HS-27A (cell line): ENCODE measurements at places on chromosomes 5 and 9.

DNA sequence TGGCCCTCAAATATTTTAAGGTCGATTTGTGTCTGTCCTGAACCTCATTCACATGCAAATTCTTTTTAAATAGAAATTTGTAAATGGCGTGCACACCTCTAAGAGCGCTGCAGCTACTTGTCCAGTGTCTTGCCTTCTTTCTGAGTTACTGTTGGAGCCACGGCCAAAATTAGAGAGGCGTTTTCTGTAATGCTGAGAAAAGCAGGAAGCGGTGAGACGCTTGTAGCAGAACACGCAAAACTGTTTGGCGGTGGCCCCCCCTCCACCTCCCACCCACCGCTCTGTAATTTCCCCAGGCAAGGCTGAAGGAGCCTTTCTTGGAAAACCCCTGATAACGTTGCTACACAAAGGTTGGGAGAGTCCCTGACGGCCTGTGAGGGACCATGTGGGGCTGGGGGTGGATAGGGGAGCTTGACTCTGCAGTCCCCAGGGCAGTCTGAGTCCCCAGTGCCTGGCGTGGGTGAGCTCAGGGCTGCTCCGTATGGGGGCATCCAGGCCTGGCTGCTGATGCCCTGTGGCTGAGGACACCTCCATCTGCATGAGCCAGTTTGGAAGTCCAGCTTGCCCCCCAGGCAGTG is 96.5 kb downstream of the GADD45G start:
- no peak for DNase-seq

- DNase-seq, result no peak
Observed at GRCh38 chr5:179769271-179769670, 24.5 kb upstream of the LTC4S start.

DNA sequence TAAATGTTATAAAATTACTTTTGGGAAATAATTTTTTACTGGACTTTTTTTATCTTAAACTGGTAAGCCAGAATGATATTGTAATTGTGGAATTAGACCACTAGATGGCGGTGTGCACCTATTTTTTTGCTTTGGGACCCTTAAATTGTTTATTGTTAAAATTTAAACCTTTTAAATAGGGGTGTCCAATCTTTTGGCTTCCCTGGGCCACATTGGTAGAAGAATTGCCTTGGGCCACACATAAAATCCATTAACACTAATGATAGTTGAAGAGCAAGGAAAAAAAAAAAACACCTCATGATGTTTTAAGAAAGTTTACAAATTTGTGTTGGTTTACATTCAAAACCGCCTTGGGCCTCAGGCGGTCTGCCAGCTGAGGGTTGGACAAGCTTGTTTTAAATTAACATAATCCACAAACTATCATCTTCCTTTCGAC is 28.4 kb upstream of the GADD45G start:
- DNase-seq, result no peak

GRCh38 chr5:37836592-37837413 is 3.0 kb downstream of the GDNF start:
- peak; percentile 60 for DNase-seq

DNA sequence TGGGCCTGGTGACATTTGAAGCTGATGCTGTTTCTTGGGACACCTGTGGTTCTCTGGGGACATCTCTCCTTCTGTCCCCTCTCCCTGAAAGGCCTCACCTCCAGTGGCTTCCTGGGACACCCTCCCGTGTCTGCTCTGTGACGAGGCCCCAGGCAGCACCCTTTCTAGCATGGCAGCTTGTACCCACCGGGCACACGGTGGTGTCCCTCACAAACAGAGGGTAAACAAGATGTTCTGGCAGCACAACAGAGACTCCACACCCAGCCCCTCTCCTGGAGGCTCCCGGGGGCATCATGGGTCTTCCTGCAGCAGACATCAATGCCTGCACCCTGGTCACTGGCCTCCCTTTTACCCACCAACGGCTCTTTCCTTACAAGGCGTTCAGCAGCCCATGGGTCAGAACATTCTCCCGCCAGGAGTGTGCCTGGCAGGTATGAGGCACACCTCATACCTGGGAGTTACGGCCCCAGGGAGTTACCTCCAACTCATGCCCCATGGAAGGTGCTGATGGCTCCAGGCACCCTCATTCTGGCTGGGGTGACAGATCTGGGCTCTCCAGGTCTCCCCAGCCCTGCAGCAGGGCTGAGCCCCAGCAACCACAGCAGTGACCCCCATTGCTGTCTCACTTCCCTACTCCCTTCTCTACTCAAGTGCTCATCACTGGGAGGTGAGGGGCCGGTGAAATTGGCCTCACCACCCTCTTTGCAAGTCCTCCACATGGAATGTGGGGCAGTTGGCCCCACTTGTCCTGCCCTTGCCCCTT is 51.1 kb downstream of the BARX1 start:
- DNase-seq, result no peak

DNA sequence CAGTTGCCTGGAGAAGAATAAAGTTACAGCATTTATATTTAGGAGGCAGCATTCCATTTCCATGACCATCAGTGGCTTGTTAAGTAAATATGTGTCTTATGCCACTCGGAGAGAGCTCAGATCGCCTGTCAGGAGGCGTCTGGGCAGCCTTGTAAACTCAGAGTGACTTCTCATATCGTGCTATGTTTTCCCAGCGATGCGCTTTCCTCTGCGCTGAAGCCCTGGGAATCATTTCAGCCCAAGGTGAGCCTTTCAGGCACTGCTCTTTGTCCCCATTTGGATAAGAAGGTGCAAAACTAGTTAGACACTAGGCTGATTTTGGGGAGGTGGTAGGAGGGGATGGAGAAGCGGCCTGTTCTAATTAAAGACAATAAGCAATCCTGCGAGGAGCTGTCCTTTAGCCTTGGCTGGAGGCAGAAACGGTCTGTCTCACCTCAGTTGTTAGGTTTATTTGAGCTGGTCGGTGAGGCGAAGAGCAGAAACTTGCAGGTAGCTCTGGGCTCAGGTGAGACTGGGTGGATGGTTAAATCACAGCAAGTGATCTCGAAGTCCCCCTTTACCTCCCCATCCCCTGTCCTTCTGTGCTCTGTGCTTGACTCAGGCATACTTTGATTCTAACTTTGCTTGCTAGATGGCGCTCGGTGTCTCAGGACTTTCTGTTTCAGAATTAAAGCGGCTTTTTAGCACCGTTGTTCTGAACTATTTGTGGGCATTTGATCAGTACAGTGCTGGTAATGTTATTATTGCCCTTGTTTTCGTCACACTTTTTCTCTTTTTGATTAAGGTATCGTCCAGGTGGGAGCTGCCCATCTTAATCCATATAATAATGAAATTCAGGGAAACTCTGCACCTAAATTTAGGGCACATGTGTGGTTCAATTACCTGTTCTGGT is 24.6 kb downstream of the NR2F1 start:
- no peak for DNase-seq

DNA sequence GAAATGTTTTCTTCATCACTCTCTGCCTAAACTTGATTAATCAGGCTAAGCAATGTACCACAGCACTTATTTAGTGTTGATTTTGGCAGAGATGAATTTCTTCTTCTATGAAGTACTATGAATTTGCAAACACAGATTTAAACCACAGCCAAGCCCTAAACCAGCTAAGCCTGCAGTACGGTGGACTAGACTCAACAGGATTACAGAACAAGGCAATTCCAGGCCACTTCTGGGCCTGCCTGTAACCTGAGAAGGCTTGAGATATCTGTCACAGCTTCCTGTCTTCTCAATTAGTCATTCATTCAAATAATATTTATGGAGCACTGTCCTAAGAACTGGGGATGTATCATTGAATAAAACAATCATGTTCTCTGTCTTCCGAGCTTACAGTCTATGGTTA is 32.4 kb upstream of the CAST start:
- peak; percentile 48 for DNase-seq

GRCh38 chr5:149731617-149732323 is 1.7 kb downstream of the PPARGC1B start:
- DNase-seq, result no peak

DNA sequence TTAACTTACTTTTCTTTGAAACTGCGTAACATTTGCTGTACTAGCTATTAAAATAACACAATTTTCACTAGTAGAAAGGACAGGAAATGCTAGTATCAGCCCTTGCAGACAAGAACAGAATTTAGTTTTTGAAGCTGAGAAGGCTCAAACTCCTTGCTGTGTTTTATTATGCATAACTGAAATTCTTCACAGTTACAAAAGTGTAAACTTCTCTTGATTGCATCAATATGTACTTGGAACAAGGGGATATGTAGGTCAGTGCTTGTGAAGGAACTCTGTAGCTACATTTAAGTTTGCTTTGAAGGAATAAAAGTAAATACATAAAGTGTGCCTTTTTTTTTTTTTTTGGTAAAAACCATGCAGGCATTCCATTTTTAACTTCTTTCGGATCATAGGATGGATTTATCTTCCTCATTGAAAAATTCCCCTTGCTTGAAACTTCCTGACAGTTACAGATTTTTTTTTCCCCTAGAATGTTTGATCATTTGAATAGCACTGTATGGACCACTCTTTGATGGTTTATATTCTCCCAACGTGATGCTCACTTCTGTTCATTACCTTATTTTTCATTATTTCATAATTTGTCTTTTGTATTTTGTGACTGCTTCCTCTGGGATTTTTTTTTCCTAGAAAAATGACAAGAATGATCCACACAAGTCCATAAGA is 94.9 kb upstream of the DAB2 start:
- peak; percentile 66 for DNase-seq

DNA sequence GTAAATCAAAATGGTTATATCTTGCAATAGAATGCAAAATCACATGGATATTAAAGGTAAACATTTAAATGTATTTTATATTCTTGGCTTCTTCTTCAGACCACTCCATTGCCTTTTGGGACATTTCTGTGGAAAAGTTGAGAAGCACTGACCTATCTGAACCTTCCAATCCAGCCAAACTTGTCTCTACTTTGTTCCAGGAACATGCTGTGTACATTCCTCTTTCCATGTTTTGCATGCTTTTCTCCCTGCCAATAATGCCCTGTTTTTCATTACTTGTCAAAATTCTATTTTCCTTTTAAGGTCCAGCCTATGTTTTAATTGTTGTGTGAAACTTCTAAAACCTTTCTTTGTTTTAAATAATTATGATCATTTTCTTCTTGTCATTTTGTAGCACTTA is 28.3 kb downstream of the JAK2 start:
- no peak for DNase-seq

GRCh38 chr5:54758038-54758437 is 227.4 kb downstream of the ESM1 start:
- no peak for DNase-seq

GRCh38 chr5:83085106-83085505 is 7.8 kb downstream of the XRCC4 start:
- DNase-seq, result no peak

- no peak for DNase-seq
Observed at GRCh38 chr5:117999939-118000549, 988.3 kb downstream of the DTWD2 start.
